ENCODE measurements at places on chromosomes 13 and 19. TPM values are rescaled to one million over a fixed set of nuclear protein-coding genes. Genes with fewer than 3 reads are reported as not detected.

DNA sequence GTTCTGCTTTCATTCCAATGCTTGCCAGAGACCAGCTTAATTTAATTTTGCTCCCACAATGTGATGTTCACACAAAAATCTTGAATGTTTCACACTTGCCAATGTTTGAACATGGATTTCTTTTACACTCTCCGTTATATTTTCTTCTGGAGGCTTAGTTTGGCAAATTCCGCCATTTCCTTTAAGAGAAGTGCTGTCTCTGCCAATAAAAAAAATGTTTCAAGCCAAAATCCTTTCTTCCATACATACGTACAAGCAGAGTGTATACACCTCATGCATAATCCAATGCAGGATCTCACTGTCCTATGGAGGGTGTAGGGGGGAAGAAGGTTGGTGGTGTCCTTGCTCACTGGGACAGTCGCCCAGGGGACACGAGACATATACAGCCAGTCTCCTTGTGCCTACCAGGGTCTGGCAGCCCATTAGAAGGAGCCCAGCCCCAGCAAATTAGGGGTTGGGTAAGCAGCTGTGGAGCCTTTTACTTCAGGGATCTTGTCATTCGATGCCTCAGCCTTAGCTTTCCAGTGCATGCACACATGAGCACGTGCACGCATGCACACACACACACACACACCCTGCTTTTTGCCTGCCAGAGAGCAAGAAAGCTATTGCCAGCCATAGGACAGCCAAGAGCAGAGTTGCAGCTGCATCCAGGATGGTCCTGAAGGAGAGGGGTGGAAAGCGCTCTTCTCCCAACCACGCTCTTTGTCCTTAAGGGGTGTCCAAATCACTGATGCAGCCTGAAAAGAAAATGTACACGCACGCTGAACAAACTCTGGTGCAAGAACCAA is 208.3 kb downstream of the FOXO1 start:
- no peak overlapping the region for H3K4me3 ChIP-seq
- no peaks in the 10 kb centered on the region for H3K36me3 ChIP-seq
- DNase-seq, result no peak
- H3K4me1 ChIP-seq, result 0 out of 2 replicates have a peak, but pooled peaks cover 4% of the 10 kb centered on the region

DNA sequence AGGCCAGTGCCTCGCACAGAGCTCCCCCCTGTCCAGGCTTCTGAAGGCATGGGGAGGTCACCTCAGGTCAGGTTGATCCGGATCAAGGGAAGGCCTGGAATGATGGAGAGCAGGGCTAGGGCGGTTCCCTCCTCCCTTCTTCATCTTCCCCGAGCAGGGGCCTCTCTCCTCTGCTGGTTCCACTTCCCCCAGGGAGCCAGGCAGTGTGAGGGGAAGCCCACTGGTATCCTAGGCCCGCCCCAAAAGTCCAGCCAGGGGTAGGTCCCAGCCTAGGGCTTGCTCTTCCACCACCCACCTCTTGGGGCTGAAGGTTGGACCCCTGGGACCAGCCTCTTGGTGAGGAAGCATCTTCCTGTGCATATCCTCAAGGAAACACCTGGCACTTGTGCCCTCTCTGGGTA is 16.4 kb upstream of the PRR19 start:
- H3K4me3 ChIP-seq, result peak overlapping the region; percentile 64
- H3K36me3 ChIP-seq, result peaks cover 1% of the 10 kb centered on the region
- no peaks in the 10 kb centered on the region for H3K27me3 ChIP-seq
- peak; percentile 32 for DNase-seq
- no peak overlapping the region for H3K27ac ChIP-seq

DNA sequence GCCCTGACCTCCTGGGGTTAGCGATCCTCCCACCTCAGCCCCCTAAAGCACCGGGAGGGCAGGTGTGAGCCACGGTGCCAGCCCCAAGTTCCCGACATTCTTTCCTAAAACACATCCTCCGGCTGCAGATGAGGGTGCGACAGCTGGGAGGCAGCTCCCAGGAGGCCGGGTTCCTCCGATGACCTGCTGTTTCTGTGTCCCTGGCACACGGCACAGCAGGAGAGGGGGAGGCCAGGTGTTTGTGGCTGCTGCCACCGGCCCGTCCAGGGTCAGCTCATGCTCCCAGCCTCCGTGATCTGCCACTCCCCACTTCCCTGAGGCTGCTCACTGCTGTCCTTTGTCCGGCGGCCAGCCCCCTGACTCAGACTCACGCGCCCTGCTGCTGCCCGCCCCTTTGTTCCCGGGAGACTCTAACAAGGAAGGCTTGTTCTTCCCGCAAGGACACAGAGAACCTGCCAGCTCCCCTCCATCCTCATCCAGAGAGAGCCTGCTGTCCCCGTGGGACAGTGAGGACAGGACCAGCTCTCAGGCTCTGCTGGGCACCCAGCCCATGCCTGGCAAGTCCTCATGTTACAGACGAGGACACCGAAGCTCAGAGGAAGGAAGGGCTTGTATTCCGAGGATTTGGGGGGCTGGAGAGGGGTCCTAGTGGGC is 10.6 kb upstream of the MADCAM1 start:
- peak overlapping the region; percentile 19 for H3K4me3 ChIP-seq
- H3K27me3 ChIP-seq, result no peaks in the 10 kb centered on the region
- H3K27ac ChIP-seq, result no peak overlapping the region
- H3K36me3 ChIP-seq, result no peaks in the 10 kb centered on the region
- no peak for DNase-seq
- H3K4me1 ChIP-seq, result peaks cover 5% of the 10 kb centered on the region

The ZNF682 gene
- total RNA-seq, result 2.5 TPM

- H3K4me1 ChIP-seq, result peaks cover 40% of the 10 kb centered on the region
- no peaks in the 10 kb centered on the region for H3K36me3 ChIP-seq
- H3K27ac ChIP-seq, result no peak overlapping the region
- H3K4me3 ChIP-seq, result no peak overlapping the region
These were observed 27.7 kb upstream of the MBNL2 start for GRCh38 chr13:97194479-97194878.

The RASIP1 gene
- total RNA-seq, result 5.4 TPM

- no peaks in the 10 kb centered on the region for H3K4me1 ChIP-seq
- no peaks in the 10 kb centered on the region for H3K36me3 ChIP-seq
- no peak for DNase-seq
- no peaks in the 10 kb centered on the region for H3K27me3 ChIP-seq
- H3K4me3 ChIP-seq, result no peak overlapping the region
These were observed 13.7 kb downstream of the LILRA1 start for GRCh38 chr19:54606891-54607784.

The FFAR3 gene
- total RNA-seq, result not detected

The C19orf38 gene
- total RNA-seq, result 1.1 TPM

The PSG11 gene
- not detected for total RNA-seq

DNA sequence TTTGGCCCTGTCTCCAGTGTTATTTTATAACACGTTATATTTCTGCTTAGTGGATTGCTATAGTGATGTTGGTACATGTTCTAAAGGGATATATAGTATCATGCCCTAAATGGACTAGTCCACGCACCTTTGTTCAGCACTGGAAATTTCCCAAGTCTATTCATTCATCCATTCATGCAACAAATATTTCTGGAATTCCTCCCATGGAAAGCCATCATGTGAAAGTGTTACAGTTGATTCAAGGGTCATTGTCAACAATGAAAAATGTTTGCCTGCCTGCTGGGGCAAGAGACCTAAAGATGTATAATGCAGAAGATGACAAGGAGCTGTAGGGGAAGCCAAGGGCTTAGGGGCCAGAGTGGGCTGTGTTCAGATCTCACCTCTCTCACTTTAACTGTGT is 10.8 kb upstream of the HSPH1 start:
- no peak overlapping the region for H3K4me3 ChIP-seq
- peak overlapping the region; percentile 90 for H3K27ac ChIP-seq
- peak; percentile 54 for DNase-seq
- H3K27me3 ChIP-seq, result no peaks in the 10 kb centered on the region
- no peaks in the 10 kb centered on the region for H3K36me3 ChIP-seq
- peaks cover 24% of the 10 kb centered on the region for H3K4me1 ChIP-seq

GRCh38 chr19:18453269-18454024 is 15.5 kb upstream of the ISYNA1 start:
- H3K36me3 ChIP-seq, result peaks cover 2% of the 10 kb centered on the region
- no peaks in the 10 kb centered on the region for H3K27me3 ChIP-seq
- no peaks in the 10 kb centered on the region for H3K4me1 ChIP-seq
- no peak for DNase-seq
- H3K4me3 ChIP-seq, result no peak overlapping the region
- no peak overlapping the region for H3K27ac ChIP-seq

DNA sequence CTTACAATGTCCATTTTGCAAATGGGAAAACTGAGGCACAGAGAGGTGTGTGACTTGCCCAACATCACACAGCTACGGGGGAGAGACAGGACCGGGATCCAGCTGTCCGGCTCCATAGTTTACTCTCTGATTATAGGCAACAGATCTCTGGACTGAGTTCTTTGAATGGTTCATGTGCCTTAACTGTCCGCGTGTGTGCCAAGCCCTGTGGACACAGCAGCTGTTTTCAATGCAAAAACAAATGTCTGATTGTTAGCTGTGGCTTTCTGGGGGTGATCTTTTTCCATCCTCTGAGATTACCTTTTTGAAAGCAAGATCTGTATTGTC is 94.1 kb downstream of the KL start:
- 0 out of 2 replicates have a peak, but pooled peaks cover 2% of the 10 kb centered on the region for H3K36me3 ChIP-seq
- H3K4me3 ChIP-seq, result no peak overlapping the region
- H3K27me3 ChIP-seq, result no peaks in the 10 kb centered on the region
- no peak for DNase-seq
- no peak overlapping the region for H3K27ac ChIP-seq
- H3K4me1 ChIP-seq, result peaks cover 5% of the 10 kb centered on the region

DNA sequence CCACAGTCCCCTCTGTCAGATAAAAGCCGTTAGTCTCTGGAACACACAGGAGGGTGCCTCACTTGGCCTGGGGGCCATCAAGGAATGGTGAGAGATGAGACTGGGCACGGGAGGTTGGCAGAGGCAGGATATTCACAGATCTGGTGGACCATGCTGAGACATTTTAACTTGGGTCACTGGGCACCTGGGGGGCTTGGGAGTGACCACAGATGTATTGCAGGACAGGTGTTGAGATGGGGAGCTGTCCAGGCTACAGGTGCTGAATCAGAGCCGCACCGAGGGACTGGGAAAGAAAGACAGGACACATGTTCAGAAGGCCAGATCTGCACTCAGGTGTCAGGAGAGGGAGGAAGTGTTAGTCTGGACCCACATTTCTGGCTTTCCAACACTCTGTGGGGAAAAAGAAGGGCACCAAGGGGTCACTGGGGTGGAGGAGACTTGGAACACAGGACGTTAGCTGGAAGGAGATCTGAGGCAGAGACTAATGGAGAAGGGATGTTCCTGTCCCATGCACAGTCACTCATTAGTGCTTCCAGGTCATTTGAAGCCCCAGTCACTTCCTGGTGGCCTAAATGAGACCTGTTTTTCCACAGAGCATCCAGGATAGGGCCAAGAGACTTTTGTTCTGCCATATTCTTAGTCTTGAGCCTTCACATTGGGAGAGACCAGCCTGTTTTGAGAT is 56.1 kb downstream of the CHST8 start:
- no peaks in the 10 kb centered on the region for H3K4me1 ChIP-seq
- no peak overlapping the region for H3K27ac ChIP-seq
- DNase-seq, result no peak
- no peaks in the 10 kb centered on the region for H3K36me3 ChIP-seq

DNA sequence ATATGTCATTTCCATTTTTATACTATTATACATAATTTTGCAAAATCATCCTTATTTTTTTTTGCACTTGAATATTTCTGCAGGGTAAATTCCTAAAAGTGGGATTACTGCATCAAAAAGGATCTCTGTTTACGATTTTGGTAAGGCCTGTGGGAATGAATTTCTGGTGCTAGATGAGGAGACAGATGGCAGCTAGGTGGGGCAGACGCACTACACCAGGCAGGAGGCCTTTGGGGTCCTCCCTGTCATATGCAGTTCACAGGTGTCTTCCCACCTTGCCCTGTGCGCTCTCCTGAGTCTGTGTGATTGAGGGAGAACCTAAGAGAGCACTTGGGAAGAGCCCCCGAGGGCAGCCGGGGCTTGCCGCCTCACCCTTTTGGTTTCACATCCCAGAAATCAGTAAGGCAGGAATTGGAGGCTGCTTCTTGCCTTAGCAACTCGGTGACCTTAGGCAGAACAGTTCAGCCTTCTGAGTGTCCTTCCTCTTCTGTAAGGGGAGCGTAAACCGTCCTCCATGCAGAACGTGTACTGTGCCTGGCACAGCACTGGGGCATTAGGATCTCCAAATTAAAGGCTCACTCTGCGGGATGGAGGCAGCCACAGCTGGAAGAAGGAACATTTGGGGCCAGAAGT is 13.4 kb upstream of the GJB2 start:
- H3K27ac ChIP-seq, result no peak overlapping the region
- DNase-seq, result no peak
- no peaks in the 10 kb centered on the region for H3K4me1 ChIP-seq
- no peaks in the 10 kb centered on the region for H3K36me3 ChIP-seq

- H3K27ac ChIP-seq, result no peak overlapping the region
- H3K4me3 ChIP-seq, result no peak overlapping the region
- no peaks in the 10 kb centered on the region for H3K4me1 ChIP-seq
These were observed 19.5 kb upstream of the GAS6 start for GRCh38 chr13:113883314-113883811.

DNA sequence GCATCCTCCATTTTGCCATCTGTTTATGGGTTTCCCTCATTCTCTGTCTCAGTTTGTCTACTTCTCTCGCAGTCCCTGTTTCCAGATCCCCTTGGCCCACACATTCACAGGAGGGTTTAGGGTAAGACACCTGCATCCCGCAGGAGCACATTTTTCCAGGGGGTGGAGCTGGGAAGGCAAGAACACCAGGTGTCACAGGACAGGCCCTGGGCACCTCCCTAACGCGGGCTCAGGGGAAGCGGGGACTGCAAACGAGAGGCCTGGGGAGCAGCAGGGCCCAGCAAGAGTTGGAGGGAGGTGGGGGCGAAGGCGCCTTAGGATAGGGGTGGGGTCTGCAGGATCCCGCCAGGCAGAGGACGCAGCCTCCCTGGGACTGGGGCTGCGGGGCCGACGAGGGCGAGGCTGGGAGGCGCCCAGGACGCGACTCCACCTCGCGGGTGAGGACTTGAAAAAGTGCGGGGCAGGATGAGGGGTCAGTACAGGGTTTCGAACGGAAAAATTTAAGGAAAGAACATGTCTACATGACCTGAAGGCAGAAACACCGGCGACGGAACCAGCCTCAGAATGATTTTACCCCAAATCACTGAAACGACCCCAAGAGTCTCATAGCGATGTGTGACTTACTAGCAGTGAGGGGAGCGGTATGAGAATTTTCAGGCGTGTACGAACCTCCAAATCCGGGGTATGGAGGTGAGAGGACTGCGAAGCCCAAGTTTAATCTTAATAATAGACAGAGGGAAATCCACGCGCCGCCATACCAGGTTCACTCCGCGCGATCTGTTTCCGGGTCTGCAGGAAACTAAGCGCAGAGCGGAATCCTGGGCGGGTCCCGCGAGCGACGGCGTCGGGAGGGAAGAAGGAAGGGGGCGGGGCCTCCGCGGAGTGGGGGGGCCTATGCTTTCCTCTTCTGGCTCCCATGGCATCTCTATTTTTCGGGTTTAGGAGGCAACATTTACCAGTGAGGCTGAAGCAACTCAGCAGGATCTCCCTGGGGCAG is 7.1 kb upstream of the ERVV-2 start:
- no peak overlapping the region for H3K4me3 ChIP-seq
- DNase-seq, result no peak
- H3K27me3 ChIP-seq, result no peaks in the 10 kb centered on the region
- no peak overlapping the region for H3K27ac ChIP-seq
- H3K36me3 ChIP-seq, result no peaks in the 10 kb centered on the region

Data from Caco-2 (cell line).